ENCODE measurements at places on chromosomes 4 and X.

GRCh38 chr4:145709843-145710242, 29.9 kb downstream of the C4orf51 start:
- DNase-seq: no peak

DNA sequence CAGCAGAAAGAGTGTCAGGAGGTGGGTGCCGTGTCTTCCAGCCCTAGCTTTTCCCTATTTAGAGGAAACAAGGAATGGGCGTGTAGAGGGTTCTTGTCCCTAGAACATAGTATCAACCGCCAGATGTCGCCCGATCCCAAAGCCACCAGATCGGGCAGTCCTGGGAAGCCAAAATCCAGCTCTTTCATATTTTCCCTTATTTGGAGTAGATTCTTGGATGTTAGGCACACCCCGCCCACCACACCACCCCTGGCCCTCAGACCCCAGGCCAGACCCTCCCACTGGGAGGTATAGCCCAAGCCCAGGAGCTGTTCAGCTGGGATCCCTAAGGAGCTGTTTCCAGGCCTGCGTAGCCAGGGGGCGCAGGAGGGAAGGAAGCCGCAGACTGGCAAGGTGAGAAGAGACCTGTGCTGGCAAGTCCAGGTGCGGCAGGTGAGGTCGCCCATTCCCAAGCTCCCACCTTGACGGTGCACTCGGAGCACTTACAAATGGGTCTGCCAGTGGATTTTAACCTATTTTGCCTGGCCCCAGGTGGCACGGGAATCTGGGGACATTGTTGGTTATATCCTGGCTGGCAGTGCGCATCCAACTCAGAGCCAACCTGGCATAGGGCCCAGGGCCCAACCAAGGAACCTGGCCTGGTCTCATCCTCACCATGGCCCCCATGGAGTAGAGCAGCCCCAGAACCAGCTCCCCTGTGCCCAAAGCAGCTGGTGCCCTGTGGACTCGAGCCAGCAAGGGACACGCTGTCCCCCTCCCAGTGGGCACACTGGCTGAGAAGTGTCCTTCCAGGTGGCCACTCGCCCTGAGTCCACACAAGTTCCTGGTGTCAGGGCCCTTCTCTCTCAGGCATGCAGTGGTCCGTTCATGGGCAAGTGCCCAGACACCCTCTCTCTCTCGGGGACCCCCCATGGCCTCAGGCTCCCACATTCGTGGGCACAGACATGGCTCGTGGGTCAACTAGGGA, 811 bp downstream of the FLNA start:
- peak; percentile 90 for DNase-seq

GRCh38 chr4:20679951-20680350, 20.3 kb upstream of the PACRGL start:
- DNase-seq: no peak

DNA sequence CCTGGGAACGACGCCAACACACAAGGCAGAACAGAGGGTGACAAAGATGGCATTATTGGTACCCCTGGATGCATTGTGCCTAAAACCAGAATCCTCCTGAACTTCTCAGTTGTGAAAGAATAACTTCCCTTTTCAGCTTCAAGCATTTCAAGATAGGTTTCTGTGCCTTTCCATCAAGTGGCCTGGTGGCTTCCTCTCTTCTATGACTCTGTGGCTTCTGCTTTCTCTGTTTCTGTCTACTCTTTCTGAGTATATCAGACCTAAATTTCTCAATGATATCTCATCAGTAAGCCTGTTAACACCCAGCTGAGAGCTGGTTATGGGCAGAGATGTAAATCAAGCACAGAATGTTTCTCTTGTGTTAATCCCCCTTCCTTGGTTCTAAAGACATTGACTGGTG, 21.4 kb upstream of the FAM9B start:
- DNase-seq: no peak

GRCh38 chr4:25028851-25029250, 1.9 kb downstream of the LGI2 start:
- no peak for DNase-seq

DNA sequence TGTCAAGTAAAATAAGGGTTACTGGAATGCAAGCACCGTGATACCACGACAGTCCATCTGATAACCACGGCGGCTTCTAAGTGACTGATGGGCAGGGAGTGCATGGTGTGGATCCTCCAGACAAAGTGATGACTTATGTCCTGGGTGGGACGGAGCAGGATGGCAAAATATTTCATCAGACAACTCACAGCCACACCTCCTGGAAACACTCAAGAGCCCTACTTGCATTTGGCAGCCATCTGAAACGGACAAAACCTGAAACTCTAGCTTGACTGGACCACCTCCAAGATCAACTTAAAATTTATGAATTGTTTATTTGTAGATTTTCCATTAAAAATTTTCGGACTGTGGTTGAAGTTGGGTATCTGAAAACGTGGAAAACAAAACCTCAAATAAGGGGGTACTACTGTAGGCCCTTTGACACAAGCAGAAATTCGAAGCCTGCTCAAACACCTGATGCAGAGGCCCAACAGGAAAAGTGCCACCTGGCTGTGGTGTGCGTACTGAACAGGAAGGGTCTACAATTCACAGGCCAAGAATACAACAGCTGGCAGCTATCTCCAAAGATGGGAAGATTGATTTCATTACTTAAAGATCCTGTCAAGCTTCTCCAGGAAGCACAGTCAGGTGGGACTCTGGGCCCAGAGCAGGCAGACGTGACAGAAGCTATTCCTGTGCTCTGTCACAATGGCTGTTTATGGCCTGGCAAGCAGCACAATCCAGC, 26.0 kb downstream of the LRIT3 start:
- no peak for DNase-seq

DNA sequence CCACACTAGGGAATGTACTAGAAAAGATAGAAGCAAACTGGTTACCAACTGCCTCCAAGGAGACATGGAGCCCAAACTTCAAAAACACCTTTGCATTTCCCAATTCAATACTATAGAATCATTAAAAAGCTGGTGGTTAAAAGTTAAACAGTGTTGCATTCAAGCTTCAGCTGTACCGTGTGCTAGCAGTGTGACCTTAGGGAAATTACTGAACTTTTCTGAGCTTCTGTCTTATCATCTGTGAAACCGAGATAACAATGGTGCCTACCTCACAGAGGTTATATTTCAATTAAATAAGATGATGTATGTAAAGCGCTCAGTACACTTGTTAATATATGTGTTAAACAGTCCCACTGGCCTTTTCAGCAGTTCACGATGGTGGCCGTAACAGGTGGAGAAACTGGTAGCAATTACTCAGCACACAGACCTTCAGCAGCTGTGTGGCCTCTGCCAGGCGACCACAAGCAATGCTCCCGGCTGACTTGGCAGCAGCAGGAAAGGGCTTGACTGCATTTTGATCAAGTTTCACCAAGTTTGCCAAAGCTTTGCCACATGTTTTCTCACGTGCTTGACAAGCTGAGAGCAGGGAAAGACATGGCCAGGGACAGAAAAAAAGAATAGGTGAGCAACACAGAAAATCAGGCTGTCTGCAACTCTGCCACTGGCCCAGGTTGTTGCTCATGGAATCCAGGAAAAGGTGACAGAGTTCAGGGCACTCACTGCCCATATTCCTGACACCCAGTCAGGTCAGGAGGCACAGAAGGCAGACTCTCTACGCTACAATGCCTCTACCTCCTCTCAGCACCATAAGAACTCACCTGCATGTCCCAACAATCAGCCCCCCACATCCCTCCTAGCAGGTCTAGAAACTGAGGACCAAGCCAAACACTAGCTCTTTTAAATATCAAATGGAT, 72.1 kb downstream of the PARM1 start:
- DNase-seq: peak; percentile 3

All from lung (tissue), 17 donors.